NCI-H187 (cell line): ENCODE measurements at places on chromosomes 13 and 19.

GRCh38 chr19:14175351-14175792, 30.6 kb downstream of the ADGRL1 start:
- no peak for DNase-seq

DNA sequence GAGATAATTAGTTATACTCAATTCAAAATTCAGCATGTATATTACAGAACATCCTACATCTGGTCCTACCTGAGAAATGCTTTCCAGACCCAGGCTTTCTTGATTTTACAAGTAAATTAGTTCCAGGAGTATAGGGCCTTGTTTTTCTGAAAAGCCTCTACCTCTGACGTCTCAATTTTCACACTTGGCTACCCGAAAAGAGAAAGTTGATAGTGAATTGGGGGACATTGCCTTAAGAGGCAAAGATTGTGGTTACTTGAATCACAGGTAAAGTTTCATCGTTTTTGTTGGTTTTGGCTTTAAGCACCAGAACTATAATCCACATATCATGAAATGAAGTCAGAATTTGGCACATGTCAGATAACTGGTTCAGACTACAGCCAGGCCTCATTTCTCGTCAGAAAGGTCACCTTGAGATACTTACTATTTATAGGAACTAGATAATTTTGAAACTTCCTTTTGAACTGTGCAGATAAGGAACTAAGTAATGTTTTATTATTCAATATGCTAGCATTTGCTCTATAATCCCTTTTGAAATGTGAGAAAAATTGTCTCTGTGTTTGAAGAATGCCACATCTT, 30.8 kb downstream of the FAM124A start:
- DNase-seq = no peak

- DNase-seq = no peak
Observed at GRCh38 chr19:33214596-33214995, 11.1 kb downstream of the SLC7A10 start.

GRCh38 chr13:106683179-106683578, 115.2 kb upstream of the ARGLU1 start:
- DNase-seq = no peak

DNA sequence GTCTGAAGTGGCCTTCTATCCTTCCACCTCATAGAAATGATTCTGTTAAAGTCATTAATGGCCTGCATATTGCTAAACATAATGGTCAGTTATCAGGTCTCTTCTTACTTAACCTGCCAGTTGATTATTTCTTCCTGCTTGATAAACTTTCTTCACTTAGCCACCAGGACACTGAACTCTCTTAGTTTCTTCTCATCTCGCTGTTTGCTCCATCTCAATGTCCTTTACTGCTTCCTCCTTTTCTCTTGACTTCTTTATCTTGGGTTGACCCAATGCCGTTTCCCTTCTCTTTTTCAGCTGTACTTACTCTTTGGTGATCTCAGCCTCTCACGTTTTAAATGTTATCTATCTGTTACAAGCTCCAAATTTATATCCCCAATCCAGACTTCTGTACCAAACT, 17.1 kb upstream of the CLC start:
- DNase-seq = no peak

DNA sequence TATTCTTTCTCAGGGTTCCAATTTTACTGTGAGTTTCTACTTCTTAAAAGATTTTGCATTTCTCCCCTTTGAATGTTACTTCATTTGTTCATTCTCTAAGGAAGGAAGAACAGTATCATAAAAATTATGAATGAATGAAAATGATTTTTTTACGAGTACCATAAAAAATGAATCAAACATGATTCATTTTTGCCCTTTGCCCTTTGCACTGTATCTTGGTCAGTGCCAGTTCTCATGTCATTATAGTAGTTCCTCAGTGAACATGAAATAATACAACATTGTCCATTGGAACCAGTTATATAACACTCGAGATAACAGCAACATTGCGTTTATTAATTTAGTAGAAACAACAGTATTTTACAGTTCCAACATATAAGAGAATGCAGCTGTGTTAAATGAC, 28.8 kb downstream of the FLT1 start:
- no peak for DNase-seq

GRCh38 chr19:17341386-17341785, 4.0 kb downstream of the GTPBP3 start:
- no peak for DNase-seq

DNA sequence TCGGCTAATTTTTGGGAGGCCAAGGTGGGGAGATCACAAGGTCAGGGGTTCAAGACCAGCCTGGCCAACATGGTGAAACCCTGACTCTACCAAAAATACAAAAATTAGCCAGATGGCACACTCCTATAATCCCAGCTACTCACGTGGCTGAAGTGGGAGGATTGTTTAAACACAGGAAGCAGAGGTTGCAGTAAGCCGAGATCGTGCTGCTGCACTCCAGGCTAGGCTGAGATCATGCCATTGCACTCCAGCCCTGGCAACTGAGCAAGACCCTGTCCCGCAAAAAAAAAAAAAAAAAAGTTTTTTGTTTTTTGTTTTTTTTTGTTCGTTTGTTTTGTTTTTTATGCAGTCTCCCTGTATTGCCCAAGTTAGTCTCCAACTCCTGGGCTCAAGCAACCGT, 21.2 kb downstream of the MAST1 start:
- no peak for DNase-seq

GRCh38 chr13:42108217-42108616, 59.8 kb downstream of the DGKH start:
- DNase-seq = no peak

DNA sequence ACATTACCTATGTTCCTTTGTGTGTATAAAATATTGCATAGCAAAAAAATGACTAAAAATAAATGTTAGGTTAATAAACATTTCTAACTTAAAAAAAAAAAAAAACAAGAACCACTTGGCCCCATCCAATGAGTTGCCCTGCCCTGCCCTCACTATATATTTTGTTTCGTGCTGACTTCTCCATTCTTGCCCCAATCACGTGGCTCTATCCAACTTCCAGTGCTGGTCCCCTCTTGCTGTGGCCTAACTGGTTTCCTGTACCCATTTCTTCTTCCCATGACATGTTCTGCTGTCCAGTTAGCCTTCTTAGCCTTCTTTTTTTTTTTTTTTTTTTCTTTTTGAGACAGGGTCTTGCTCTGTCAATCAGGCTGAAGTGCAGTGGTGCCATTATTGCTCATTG, 151.6 kb downstream of the FOXO1 start:
- no peak for DNase-seq
